ENCODE measurements at places on chromosomes 12 and 14. TPM values are rescaled to one million over a fixed set of nuclear protein-coding genes. Genes with fewer than 3 reads are reported as not detected.

ZCCHC8 gene
- total RNA-seq = 30.5 TPM

- no peak for DNase-seq
Measured at GRCh38 chr12:92553389-92553788, 149.4 kb upstream of the PLEKHG7 start.

- DNase-seq = no peak
Measured at GRCh38 chr14:95233702-95234241, 76.4 kb upstream of the DICER1 start.

DNA sequence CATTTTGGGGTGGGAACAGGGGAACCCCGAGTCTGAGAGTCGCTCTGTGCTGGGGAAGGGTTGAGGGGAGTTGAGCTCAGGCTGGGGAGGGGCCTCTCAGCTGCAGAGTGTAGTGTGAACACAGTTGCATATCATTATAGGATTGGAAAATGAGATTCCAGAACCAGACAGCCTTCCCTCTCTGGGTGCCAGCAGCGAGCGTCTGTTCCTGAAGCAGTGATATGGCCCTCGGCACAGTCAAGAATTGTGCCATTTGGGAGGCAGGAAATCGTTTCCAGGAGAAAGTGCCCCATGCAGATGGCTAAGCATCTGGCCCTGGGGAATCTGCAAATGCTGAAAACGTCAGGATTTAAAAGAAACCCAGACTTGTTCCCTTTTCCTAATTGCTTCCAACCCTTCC lies 70.4 kb upstream of the SFSWAP start:
- no peak for DNase-seq

JPH4 gene
- 0.15 TPM for total RNA-seq

DNA sequence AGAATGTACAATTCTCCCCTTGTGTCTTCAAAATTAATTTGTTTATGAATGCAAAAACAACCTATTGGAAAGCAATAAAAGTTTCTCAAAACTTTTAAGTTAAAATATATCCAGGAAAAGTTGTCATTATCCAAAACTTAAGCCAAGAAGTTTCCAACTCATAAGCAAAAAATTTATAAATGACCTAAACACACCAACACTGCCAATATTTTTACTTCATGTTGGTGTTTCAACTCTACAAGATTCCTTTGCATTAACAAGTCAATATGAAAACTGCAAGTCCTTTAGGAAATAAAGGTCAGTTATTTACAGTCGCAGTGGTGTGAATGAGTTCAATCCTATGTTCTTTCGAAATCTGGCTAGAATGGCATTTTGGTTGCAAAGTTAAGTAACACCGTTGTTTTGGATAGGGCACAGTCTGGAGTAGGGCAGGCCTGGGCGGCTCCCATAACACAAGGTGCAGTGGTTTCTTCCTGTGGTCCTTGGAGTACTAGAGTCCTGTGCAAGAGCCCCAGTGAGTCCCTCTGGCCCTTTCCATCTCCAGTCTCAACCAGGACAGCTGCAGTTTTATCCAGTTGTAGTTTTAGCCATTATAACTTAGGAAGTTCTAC lies 151.4 kb downstream of the MED13L start:
- DNase-seq = no peak

GRCh38 chr12:47946413-47947323 lies 16.7 kb upstream of the TMEM106C start:
- DNase-seq = no peak

- no peak for DNase-seq
Measured at GRCh38 chr14:90678420-90678819, 137.8 kb downstream of the TTC7B start.

- no peak for DNase-seq
Measured at GRCh38 chr14:46820291-46820690, 168.7 kb upstream of the RPL10L start.

PRH1 gene
- 5.9 TPM for total RNA-seq

SOCS2 gene
- total RNA-seq = 15.2 TPM

DNA sequence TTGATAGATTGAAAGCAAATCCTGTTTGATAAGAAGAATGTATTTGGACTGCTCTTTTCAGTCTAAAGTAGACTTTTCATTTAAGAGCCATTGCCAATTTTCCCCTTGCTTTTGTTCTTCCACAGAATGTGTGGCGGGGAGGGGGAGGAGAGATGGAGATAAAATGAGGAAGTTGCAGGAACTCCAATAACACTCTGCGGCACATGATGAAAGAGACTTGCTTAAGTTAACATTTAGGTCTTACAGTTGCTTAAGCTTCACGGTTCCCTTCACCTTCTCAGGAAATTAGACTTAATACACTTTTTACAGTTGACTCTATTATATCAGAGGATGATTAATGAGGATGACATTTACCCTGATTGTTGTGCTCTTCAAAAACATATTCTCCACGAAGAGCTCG lies 537.3 kb downstream of the TMTC2 start:
- no peak for DNase-seq

SALL2 gene
- total RNA-seq = 0.47 TPM
